Naive thymus-derived CD4-positive, alpha-beta T cell (primary cell): ENCODE measurements at places on chromosomes 16 and 17. TPM values are rescaled to one million over a fixed set of nuclear protein-coding genes. Genes with fewer than 3 reads are reported as not detected.

Gene PDILT
- not detected in 2 replicates for total RNA-seq

Gene PRDM7
- not detected for total RNA-seq

Gene IKZF3
- total RNA-seq: 23.6 and 26.1 TPM in 2 replicates

Gene NOMO2
- 95.0 and 109 TPM in 2 replicates for total RNA-seq

Gene SULT1A1
- 21.6 TPM for total RNA-seq

Gene COPZ2
- 2.8 and 8.6 TPM in 2 replicates for total RNA-seq

GRCh38 chr16:81567987-81568748 is 123.6 kb downstream of the CMIP start:
- no peak overlapping the region for H3K4me3 ChIP-seq
- H3K4me1 ChIP-seq: no peaks in the 10 kb centered on the region
- H3K36me3 ChIP-seq: no peaks in the 10 kb centered on the region
- H3K27ac ChIP-seq: no peak overlapping the region

DNA sequence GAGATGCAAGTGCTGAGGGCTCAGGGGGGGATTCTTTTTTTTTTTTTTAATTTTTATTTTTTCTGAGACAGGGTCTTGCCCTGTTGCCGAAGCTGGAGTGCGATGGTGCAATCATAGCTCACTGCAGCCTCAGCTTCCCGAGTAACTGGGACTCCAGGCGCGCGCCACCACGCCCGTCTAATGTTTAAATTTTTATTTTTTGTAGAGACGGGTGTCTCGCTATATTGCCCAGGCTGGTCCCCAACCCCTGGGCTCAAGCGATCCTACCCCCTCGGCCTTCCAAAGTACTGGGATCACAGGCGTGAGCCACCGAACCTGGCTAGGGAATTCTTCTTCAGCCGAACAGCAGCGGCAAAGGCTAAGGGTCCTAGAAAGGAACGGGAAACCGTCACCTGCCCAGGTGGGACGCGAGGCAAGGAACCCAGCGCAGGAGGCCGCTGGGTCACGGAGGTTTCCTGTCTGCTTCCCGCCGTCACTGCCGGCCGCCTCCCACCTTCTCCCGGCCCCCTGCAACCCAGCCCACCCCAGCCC is 13.3 kb upstream of the OR1F1 start:
- H3K4me1 ChIP-seq: peaks cover 29% of the 10 kb centered on the region
- no peak overlapping the region for H3K27ac ChIP-seq
- no peak for DNase-seq
- H3K27me3 ChIP-seq: peaks cover 39% of the 10 kb centered on the region

DNA sequence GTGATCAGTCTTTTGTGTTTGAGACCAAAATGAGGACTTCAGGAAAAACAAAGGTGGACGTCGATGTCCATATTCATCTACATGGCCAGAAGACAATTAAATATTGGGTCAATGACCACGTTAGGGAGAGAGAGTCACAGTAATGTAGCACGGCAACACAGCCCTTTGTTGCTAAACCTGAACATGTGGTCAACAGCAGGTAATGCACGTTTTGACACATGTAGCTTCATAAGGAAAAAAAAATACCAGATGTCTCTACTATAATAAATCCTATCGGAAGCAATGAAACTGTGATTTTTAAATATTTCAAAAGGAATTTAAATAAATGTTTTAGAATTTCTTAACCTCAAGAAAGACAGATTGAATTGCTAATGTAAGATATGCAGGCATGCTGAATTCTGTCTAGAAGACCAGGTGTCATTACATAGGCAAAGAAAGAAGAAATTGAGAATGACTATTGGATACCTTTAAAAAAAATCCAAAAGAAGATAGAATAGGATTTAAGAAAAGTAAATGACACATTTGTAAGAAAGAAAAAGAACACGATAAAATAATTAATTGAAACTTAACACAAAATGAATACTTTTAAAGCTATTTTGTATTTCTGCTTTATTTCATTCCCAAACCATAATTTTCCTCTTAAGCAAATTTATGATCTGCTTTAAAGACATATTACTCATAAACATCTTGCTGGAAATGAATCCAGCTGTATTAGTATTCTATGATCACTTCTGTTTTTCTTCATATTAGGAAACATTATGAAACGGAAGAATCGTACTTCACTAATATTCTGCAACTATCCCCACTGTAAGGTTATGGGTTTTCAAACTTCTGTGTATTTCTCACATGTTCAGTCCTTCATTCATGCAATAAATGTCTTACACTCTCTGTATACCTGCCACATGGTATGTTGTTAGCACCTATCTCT is 30.1 kb downstream of the ABCA8 start:
- no peaks in the 10 kb centered on the region for H3K36me3 ChIP-seq
- H3K27ac ChIP-seq: no peak overlapping the region
- DNase-seq: no peak
- H3K27me3 ChIP-seq: no peaks in the 10 kb centered on the region
- H3K4me1 ChIP-seq: no peaks in the 10 kb centered on the region

- peak; percentile 0 for DNase-seq
- no peak overlapping the region for H3K4me3 ChIP-seq
- no peaks in the 10 kb centered on the region for H3K4me1 ChIP-seq
- H3K36me3 ChIP-seq: no peaks in the 10 kb centered on the region
- H3K27ac ChIP-seq: no peak overlapping the region
- H3K27me3 ChIP-seq: no peaks in the 10 kb centered on the region
Measured at GRCh38 chr16:82263521-82264143, 93.6 kb upstream of the MPHOSPH6 start.

GRCh38 chr17:40093580-40094201 is 6.7 kb downstream of the NR1D1 start:
- H3K36me3 ChIP-seq: no peaks in the 10 kb centered on the region
- no peak overlapping the region for H3K4me3 ChIP-seq
- DNase-seq: no peak
- peaks cover 33% of the 10 kb centered on the region for H3K4me1 ChIP-seq

DNA sequence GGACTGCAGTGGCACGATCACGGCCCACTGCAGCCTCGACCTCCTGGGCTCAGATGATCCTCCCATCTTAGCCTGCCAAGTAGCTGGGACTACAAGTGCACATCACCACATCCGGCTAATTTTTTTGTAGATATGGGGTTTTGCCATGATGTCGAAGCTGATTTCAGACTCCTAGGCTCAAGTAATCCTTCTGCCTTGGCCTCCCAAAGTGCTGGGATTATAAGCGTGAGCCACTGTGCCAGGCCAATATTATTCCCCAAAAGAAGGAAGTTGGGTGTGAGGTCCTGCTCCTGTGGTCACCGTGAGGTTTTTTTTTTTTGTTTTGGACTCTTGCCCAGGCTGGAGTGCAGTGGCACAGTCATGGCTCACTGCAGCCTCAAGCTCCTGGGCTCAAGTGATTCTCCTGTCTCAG is 1.5 kb downstream of the AMZ2 start:
- no peak for DNase-seq
- peaks cover 34% of the 10 kb centered on the region for H3K4me1 ChIP-seq
- H3K36me3 ChIP-seq: peaks cover 3% of the 10 kb centered on the region
- peak overlapping the region; percentile 99 for H3K27ac ChIP-seq

DNA sequence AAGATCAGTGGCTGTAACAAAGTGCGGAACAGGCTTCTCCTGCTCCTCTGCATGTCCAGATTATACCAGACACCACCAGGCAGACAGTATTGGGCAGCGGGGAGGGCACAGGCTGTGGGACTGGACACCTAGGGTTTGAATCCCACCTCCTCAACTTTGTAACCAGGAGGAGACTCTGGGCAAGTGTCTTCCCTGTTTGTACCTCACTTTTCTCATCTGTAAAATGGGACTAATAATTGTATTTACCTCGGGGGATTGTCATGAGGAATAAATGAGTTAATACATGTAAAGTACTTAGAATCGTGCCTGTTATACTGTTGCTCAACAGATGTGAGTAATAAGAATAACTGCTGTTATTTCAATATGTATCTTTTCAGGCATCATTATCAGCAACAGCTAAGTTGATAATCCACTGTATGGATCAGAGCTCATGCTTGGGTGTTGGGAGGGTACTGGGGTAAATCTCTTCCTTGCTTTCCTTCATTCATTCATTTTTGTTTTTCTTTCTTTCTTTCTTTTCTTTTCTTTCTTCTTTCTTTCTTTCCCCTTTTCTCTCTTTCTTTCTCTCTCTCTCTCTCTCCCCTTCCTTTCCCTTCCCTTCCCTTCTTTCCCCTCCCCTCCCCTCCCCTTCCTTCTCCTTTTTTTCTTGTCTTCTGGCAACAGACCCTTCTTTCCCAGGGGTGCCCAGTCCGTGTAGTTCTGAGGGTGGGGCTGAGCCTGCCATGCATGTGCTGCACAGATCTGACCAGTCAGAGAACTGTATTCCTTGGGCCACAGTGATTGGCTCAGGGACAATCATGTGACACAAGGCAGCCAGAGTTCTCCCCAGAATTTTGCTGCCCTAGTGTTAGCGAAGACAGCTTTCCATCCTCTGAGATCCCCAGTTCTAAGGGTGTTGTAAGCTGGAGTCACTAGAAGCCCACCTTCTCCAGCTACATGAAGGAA is 25.3 kb upstream of the BRD7 start:
- no peak overlapping the region for H3K27ac ChIP-seq
- no peaks in the 10 kb centered on the region for H3K4me1 ChIP-seq
- H3K4me3 ChIP-seq: no peak overlapping the region
- no peaks in the 10 kb centered on the region for H3K36me3 ChIP-seq
- H3K27me3 ChIP-seq: no peaks in the 10 kb centered on the region
- DNase-seq: no peak

DNA sequence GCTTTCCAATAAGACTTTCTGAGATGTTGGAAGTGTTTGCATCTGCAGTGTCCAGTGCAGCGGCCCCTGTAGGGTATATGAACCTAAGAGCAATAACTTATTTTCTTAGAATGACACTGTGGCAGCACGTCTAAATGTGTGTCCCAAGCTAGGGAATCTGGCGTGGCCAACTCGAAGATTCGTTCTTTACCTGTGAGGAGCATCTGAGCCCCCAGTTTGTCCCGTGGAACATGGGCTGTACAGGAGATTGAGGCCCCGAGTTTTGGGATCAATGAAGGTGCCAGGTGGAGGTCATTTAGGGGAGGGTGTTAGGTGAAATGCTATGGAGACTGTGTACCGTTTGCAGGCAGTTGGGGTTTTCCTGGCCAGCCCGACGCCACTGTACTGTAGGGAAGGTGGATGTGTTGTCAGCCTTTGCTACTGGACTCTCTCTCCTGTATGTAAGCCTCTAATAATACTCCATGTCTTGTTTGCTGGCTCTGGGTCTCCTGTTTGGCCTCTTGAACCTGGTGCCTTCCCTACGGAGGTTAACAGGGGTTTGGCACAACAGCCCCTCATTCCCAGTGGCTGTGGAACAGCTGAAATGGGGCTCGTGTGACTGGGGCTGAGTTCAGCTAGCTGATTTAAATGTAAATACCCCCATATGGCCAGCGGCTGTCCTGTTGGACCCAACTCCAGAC is 45.5 kb upstream of the SDK2 start:
- DNase-seq: no peak
- no peaks in the 10 kb centered on the region for H3K4me1 ChIP-seq
- no peak overlapping the region for H3K4me3 ChIP-seq

- no peak overlapping the region for H3K4me3 ChIP-seq
- no peaks in the 10 kb centered on the region for H3K4me1 ChIP-seq
- peaks cover 86% of the 10 kb centered on the region for H3K36me3 ChIP-seq
- no peak for DNase-seq
Measured at GRCh38 chr16:89146211-89147005, 25.1 kb upstream of the CDH15 start.

GRCh38 chr17:64006361-64007088 is 8.4 kb downstream of the PRR29 start:
- no peak overlapping the region for H3K4me3 ChIP-seq
- no peak for DNase-seq
- peaks cover 26% of the 10 kb centered on the region for H3K4me1 ChIP-seq
- H3K36me3 ChIP-seq: peaks cover 73% of the 10 kb centered on the region
- H3K27ac ChIP-seq: peak overlapping the region; percentile 59

DNA sequence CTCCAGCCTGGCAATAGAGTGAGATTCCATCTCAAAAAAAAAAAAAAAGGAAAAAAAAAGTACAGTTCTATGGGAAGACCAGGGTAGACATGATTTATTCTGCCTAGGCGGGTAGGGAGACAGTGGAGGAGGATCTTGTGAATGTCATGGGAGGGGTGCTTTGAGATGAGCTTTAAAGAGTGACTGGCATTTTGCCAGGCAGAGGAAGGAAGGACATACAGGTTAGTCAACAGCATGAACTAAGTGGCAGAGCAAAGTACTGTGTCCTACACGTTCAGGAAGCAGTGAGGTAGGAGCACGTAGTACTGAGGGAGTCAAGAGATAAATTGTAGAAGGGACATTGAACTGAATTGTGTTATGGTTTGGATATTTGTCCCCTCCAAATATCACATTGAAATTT is 451.5 kb downstream of the TOX3 start:
- no peak overlapping the region for H3K4me3 ChIP-seq
- no peak for DNase-seq
- no peaks in the 10 kb centered on the region for H3K36me3 ChIP-seq
- no peaks in the 10 kb centered on the region for H3K4me1 ChIP-seq
- H3K27me3 ChIP-seq: no peaks in the 10 kb centered on the region
- H3K27ac ChIP-seq: no peak overlapping the region

- DNase-seq: no peak
- H3K4me3 ChIP-seq: no peak overlapping the region
- H3K27me3 ChIP-seq: no peaks in the 10 kb centered on the region
- no peaks in the 10 kb centered on the region for H3K36me3 ChIP-seq
Measured at GRCh38 chr17:1783271-1783670, 21.4 kb downstream of the SERPINF1 start.

DNA sequence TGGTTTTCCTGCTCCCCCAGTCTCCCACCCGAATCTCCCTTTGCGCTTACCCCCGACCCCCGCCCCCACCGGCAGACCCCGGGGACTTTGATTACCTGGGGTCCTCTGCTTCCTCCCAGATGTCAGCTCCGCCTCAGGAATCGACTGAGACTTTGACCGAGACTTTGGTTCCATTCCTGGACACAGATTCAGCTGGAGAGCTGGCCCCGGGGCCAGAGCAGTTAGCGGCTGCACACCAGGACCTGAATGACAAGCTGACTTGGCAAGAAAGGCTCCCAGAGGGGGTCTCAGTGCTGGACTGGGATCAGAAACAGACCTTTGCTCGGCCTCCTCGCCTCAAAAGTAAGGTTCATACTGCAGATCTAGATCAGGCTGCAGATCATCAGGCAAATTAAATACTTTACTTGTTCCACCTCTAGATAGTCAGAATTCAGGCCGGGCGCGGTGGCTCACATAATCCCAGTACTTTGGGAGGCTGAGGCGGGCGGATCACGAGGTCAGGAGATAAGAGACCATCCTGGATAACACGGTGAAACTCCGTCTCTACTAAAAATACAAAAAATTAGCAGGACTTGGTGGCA is 60.3 kb upstream of the FBXO47 start:
- peak overlapping the region; percentile 14 for H3K4me3 ChIP-seq
- no peaks in the 10 kb centered on the region for H3K4me1 ChIP-seq
- no peak overlapping the region for H3K27ac ChIP-seq
- H3K27me3 ChIP-seq: no peaks in the 10 kb centered on the region
- no peaks in the 10 kb centered on the region for H3K36me3 ChIP-seq

GRCh38 chr17:78537217-78537860 is 39.9 kb downstream of the DNAH17 start:
- H3K4me3 ChIP-seq: no peak overlapping the region
- H3K27ac ChIP-seq: no peak overlapping the region
- peaks cover 20% of the 10 kb centered on the region for H3K4me1 ChIP-seq
- DNase-seq: no peak
